ENCODE measurements at places on chromosomes 6 and 20. TPM values are rescaled to one million over a fixed set of nuclear protein-coding genes. Genes with fewer than 3 reads are reported as not detected.

Gene HLA-DOB
- total RNA-seq: not detected

Gene THBS2
- total RNA-seq: 28.6 TPM

Gene RNF144B
- total RNA-seq: 13.2 TPM

DNA sequence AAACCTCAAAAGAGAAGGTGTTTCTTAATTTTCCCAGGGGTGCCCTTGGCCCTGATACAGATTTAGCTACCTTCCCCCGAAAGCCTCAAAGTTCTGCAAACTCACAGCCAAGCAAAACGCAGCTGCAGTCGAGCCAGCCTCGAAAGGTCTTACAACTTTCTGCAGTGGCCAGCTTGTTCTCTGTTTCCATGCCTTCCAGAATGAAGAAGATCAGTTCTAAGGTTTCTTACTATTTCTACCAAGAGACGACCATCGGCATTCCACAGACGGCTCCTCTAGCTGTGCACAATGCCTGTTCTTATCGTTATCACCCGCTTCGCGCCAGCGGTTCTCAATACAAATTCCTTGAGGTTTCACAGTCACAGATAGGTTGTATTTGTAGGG, 28.5 kb upstream of the CCR6 start:
- DNase-seq: no peak

DNA sequence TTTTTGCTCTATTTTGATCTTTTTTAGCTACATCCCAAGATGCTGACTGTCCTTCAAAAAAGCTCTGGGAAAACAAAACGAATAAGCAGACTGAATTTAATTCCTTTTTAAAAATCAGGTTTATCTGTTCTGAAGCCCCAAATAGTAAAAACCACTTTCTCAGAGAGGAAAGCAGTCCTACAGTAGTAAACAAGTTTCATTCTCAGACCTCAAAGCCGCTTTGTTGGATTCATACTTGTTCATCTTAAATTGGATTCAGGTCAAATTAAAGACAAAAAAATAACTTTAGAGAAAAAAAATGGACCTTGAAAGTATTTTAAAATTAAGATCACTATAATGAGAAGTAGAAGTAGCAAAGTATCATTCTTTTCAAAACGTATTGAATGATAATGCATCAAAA, 96.1 kb upstream of the THEMIS start:
- no peak for DNase-seq

DNA sequence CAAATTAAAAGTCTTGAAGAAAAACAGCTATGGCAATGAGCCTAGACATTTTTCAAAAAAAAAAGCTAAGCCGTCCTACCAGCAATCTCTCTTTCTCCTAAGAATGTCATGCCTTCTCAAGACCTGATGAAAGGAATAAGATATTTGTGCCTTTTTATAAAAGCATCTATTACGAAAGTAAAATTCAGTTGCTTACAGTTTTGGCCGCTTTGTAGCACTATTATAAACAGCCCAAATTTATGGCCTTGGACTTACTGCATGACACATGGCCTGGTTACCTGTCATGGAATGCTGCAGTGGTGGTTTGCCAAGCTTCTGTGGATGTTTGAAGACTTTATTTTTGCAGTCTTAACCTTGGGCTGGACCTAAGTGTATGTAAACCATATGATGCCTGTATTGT, 22.2 kb upstream of the VAPB start:
- DNase-seq: no peak

DNA sequence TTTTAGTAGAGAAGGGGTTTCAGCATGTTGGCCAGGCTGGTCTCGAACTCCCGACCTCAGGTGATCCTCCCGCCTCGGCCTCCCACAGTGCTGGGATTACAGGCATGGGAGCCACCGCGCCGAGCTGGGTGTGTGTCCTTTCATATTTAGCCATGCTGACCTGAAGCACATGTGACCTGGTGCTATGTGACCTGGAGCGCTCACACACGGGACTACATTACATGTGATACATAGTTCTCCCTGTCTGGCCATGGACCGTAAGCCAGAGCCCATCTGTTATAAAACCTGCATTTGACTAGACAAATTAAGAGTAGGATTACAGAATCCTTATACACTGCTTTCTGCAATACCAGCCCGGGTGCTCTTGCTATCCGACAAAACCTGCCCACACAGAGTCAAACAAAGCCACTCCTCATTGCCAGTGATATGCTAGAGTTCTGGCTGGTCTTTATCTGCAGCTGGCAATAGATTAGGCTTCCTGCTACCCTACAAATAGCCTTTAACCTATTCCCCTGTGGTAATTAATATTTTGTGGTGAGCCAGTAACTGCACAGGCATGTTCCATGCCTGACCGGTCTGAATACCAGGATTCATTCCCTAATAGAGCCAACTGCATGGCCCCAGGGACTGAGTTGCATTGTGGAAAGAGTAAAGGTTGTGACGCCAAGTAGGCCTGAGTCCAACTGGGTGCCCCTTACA, 26.3 kb upstream of the FAM50B start:
- DNase-seq: no peak

DNA sequence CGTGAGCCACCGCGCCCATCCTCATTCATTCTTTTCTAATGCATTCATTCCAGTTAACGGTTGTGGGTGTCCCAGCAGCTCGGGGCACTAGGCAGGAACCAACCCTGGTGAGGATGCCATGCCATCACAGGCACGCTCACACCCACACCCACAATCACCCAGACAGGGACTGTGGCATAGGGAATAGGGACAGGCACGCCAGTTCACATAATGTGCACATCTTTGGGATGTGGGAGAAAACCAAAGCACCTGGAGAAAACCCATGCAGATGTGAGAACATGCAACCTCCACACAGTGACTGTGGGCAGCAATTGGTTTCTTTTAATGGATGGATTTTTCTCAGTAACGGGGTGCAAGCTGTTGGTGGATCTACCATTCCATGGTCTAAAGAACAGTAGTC, 64.3 kb downstream of the IRF4 start:
- DNase-seq: no peak

DNA sequence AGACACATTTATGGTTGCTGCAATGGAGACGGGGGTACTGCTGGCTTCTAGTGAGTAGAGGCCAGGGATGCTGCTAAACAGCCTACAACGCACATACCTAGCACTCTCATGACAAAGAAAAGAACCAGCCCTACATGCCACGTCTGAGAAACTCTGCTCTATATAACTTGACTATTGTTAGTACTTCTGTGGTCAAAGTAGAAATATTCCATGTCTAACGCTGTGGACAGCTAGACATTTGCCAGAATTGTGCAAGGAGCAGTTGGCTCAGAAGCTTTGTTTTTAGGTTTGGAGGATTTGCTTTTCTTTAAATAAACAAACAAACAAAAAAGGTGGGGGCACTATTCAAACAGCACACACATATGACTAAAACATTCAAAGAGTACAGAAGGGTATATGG, 20.5 kb downstream of the UBE2V1 start:
- DNase-seq: no peak

GRCh38 chr6:118542184-118542952, 5.7 kb upstream of the PLN start:
- peak; percentile 38 for DNase-seq

- DNase-seq: no peak
Observed at GRCh38 chr6:109079981-109080380, 14.7 kb downstream of the SESN1 start.

GRCh38 chr6:77816766-77817270, 164.0 kb downstream of the MEI4 start:
- DNase-seq: no peak

GRCh38 chr6:148822819-148823218, 76.0 kb downstream of the UST start:
- DNase-seq: no peak

DNA sequence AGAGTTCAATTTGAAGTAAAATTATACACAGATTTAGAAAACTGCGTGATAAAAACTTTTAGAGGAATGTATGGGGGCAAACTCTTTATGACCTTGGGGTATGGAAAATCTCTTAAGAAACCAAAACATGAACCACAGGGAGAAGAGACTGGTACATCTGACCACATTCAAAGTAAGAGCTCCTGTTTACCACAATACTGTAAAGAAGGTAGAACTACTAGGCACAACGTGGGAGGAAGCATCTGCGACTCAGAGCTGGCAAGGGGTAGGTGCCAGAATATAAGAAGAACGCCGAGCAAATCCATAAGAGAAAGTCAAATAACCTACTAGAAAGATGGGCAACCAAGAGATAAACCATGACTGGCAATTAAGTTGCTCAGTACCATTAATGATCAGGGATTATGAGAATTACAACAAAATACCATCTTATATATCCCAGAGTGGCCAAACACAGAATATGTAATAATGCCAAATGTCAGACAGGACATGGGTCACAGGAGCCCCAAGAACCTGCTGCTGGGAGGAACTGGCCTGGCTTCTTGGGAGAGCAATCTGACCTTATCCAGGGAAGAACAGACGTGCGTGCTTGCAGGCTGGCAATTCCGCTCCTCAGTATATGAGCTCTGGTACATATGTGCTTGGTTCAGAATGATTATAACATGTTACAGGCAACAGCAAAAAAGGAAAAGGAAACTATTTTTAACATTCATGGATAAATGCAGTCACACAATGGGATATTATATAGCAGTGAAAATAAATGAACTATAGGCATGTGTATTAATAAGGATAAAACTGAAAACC, 50.2 kb downstream of the INSM1 start:
- DNase-seq: no peak

All from kidney epithelial cell (primary cell).